ENCODE measurements at places on chromosomes 7 and 10. TPM values are rescaled to one million over a fixed set of nuclear protein-coding genes. Genes with fewer than 3 reads are reported as not detected.

Gene ASIC3
- total RNA-seq = 6.0 TPM

Gene CALU
- total RNA-seq = 150 TPM

Gene IFIT1B
- not detected for total RNA-seq

Gene TRIM50
- total RNA-seq = not detected

Gene ACBD7
- total RNA-seq = 1.4 TPM

Gene TMEM229A
- not detected for total RNA-seq

Gene PDK4
- total RNA-seq = 25.7 TPM

Gene LRRC17
- total RNA-seq = 0.12 TPM

Gene SEMA3A
- 3.9 TPM for total RNA-seq
